ENCODE measurements at places on chromosomes 5 and 9. TPM values are rescaled to one million over a fixed set of nuclear protein-coding genes. Genes with fewer than 3 reads are reported as not detected.
A peak's percentile ranks its signal among the peaks of the same experiment; 100 is the strongest.

GRCh38 chr9:35813434-35814105, 1.3 kb downstream of the HINT2 start:
- DNase-seq = no peak

DNA sequence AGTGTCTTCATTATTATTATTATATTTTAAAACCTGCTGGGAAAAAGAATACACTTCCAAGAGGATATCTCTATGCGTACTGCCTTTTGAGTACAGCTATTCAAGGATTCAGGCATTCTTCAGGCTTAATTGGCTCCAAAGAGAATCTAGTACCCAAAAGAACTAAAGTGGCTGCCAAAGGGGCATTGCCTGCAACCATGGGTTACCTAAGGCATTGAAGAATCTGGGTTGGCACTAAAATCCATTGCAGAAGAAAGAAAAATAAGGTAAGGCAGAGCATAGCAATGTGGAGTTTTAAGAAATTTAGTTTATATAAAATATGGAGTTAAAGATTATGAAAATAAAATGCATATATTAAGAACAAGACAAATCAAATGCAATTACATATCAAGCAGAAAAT, 223.5 kb downstream of the TMEM161B start:
- DNase-seq = no peak

MRPL36 gene
- total RNA-seq = 72.2 TPM

DNA sequence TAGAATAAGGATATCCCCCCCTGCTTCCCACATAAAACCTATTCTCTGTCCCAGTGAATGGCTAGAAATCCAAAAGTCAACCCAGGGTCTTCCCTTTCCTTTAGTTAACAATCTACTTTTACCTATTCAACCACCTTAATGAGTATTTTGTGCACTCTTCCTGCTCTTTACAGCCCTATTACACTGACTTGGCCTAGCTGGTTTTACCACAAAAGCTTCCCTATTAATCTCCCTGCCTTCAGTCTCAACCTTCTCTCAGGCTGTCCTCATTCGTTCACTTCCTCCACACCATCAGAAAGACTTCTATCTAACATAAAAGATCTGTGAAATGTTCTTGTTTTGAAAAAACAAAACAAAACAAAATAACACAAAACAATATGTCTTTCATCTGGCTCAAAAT, 16.2 kb downstream of the CTNNAL1 start:
- DNase-seq = no peak

DNA sequence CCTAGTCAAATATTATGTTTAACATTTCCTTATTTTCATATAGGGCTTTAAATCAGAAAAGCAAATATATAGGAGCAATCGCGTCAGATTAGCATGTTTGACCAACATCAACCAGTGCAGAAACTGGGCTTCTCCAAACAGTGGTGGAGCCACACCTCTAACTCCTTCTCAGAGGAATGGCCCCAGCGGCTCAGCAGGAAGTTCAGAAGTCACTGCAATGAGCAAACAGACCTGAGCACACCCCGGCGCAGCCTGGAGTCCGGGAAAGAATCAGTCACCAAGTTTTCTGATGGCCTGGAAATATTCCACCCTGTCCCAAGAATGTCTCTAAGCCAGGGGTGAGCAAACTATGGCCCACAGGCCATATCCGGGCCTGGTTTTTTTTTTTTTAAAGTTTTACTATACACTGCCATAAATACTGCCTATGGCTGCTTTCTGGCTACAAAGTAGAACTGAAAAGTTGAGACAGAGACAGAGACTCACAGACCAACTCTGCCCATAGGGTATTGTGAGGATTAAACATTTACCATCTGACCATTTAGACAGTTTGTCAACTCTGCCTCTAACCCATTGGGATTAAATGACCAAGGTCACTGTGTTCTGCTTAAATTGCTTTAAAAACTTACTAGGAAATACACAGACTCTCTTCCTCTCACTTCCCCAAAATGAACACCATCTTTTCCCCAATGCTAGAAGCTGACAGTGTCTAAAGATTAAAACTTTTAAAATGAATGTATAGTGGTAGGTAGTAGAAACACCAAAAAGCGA, 5.4 kb downstream of the GOLM1 start:
- no peak for DNase-seq

DNA sequence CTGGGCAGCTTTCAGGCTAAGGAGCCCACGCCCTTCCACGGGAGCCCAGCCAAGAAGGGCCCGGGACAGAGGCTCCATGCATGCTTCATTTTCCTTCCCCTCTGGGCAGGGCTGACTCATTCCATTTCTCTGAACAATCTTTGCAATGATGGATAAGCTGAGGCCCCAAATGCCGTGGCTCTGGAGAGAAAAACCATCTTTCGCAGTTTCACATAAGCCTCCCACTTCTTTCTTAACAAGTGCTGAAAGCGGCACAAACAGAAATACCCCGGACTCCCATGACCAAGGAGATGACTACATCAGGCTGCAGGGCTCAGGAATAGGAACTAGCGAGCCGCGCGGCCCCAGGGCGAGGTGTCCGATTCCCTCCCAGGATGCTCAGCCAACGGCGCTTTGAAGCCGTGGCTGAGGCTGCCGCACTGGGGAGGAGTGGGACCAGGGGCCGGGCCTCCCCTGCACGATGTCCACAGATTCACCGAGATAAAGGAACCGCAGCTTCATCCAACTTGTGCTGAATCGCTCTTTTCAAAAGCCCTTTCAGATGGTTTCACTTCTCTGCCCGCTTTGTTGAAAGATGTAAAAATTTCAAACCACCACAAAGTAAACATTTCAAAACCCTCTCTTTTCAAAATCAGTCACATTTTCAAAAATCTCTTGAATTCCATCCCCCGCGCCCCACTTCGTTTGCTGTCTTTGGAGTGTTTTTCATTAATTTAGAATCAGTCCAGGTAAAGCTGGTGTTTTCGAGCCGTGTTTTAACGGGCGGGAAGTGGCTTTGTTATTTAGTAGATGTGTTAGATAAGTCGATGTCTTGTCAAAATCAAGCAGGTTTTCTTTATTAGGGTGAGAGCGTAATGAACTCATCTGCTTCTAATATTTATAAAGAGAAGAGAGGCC, 96.5 kb upstream of the LMX1B start:
- peak; percentile 78 for DNase-seq

- no peak for DNase-seq
These were observed 304.8 kb upstream of the TLE4 start for GRCh38 chr9:79266986-79267385.

- DNase-seq = no peak
These were observed 253.9 kb downstream of the CEMIP2 start for GRCh38 chr9:71514344-71514975.

ANKRD31 gene
- total RNA-seq = 0.07 TPM

DNA sequence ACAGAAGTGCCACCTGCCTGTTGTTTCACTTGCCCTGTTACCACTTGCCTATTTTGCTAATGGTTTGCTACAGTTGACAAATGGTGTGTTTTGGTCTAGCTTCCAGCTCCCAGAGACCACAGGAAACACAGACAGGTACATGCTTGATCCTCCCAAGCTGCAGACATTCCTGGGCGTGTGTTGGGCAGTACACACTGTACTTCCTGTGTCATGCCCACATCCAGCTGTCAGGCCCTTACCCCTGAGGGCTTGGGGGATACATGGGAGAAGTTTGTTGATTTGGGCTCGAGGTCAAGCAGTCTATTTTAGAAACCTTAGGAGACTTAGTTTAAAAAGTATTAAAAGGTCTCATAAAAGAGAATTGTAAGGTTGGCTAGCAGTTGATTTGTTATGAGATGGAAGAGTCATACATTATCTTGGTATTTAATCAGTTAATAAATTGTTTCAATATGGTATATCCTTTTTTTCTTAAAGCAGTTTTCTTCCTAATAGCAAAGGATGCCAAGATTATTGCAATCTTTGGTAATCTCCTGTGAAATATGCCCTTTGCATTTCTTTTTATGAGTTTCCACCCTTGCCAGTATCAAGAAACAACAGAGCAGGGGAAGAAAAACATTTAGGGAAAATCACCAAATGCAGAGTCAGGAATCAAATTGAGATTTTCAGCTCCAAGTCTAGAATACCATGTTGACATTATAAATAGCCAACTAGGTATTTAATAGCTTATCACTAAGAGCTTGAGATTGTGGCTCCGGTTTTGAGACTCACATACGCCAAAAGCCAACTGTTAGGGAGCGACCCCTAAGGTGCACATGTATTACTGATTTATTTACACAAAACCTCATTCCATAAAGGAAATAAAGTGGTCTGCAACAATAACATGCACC, 52.3 kb upstream of the CD180 start:
- DNase-seq = peak; percentile 35

- no peak for DNase-seq
These were observed 145.4 kb downstream of the SYK start for GRCh38 chr9:90946982-90947381.

DNA sequence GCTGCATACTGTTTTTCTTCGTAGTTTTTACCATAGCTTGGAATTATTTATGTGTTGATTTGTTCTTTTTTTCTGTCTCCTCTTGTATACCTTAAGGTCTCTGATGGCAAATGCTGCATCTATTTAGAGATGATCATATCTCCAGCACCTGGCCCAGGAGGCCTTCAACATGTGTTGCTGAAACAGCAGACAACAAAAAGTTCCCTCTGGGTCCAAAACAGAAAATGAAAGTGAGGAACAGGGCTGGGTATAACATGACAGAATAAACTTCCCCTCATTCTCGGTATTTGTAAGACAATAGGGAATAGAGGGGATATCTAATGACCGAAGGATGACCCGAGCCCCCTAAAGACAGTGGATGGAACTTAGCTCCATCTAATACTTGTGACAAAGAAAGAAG, 22.7 kb upstream of the PCSK1 start:
- DNase-seq = no peak

LYRM7 gene
- total RNA-seq = 7.0 TPM

GRCh38 chr5:57259704-57260103, 85.8 kb downstream of the GPBP1 start:
- no peak for DNase-seq
